ENCODE measurements at places on chromosomes 3 and 15.
A peak's percentile ranks its signal among the peaks of the same experiment; 100 is the strongest.

DNA sequence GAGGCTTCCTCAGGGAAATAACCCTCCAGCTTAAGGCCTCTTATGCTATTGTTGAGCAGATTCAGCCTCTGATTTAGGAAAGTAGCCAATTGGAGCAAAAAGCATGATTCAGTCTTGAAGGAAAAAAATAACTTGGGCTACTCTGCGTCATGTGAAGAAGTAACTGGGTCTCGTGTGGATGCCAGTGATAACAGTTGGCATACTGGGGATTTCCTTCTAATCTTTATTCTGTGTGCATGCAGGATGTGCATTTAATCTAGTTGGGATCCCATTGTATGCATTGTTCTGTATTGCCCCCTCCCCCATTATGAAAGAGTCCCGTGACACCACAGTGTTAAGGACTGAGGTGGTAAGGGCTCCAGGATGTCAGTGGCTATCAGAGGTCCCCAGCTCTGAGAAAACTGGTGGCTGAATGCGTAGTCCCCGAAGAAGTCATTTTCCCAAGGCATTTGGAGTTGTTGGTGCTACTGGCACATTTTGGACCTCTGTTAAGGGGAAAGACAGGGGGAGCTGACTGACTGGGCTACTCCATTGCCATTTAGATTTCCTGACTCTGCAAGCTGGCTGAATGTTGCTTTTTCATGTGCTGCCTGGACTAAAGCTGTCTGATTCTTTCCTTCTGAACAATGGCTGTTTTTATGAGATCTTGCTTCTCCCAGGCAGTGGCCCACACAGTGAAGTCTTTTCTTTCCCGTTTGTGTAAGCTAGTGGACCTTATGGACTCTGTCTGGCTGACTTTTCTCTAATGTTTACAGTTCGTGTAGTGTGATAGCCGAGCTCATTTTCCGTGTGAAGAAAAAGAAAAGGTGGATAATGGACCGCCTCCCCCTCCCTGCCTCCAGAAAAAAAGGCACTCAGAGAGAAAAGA lies 38.4 kb upstream of the TRAK1 start:
- DNase-seq = no peak

DNA sequence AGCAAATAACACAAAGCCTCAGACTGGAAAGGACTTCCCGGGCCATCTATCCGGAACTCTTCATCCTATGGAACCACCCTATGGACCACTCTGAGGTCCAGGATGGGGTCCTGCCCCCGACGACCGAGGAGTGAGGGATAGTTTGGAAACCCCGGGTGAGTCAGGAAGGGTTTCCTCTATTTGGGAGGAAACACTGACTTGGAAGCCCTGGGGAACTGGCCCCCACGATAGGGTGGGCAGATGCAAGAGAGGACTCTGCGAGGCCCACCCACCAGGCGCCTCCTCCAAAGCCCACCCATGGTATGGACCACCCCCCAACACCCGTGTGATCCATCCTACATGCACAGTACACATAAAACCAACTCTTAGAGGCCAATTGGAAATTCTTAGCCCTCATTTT lies 69.4 kb downstream of the CPN2 start:
- DNase-seq = no peak

DNA sequence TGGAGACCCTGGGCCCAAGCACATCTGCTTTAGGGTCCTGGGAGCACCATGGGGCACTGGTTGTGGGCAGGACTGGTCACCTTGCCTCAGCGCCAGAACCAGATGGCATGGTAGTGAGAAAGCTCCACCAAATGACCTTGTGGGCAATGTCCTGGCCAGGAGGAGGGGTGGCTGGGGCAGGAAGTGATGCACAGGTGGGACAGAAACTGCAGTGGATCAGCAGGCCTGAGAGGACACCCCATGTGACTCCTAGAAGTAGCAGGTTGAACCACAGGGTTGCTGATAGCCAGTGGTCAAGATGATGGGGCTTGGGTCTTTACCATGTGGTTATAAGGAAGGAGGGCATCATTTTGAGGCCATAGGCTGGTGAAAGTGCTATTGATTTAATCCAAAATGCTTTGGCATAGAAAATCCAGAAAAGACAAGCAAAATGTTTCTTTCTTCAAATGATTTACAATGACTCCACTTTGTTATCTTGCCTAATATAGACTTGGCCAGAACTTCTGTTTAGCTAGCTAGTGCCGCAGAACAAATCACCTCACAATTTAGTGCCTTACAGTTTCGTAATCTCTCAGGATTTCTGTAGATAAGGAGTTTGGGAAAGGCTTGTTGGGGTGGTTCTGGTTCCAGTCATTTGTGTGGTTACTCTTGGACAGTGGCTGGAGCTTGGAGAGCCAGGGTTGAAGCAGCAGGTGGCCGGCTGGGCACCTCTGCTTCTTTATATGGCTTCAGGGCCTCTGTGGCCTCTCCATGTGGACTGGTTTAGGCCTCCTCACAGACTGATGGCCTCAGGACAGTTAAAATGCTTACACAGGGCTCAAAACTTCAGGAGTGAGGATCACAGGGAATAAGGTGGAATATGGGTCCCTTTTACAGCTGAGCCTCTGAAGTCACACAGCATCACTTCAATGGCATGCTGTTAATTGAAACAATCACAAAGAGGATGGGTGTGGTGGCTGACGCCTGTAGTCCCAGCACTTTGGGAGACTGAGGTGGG lies 27.5 kb downstream of the TMEM158 start:
- DNase-seq = no peak

DNA sequence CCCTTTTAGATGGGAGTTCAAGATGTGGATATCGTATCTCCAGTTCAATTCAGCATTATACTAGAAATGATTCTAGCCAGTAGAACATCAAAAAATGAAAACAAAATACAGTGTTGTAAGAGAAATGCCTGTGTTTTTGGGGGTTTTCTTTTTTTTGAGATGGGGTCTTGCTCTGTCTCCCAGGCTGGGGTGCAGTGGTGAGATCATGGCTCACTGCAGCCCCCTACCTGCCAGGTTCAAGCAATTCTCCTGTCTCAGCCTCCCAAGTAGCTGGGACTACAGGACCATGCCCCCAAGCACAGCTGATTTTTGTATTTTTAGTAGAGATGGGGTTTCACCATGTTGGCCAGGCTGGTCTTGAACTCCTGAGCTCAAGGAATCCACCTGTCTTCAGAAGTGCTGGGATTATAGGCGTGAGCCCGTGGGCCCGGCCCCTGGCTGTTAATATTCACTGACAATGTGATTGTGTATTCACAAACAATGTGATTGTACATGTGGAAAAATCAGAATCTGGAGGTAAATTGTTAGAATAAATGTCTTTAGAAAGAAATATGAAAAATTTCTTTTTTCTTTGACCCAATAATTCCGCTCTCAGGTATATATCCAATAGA lies 59.0 kb downstream of the ARIH1 start:
- DNase-seq = peak; percentile 54

GRCh38 chr3:17542591-17542990 lies 199.8 kb downstream of the TBC1D5 start:
- DNase-seq = no peak

All from KBM-7 (cell line).